ENCODE measurements at places on chromosomes 3 and 15.

DNA sequence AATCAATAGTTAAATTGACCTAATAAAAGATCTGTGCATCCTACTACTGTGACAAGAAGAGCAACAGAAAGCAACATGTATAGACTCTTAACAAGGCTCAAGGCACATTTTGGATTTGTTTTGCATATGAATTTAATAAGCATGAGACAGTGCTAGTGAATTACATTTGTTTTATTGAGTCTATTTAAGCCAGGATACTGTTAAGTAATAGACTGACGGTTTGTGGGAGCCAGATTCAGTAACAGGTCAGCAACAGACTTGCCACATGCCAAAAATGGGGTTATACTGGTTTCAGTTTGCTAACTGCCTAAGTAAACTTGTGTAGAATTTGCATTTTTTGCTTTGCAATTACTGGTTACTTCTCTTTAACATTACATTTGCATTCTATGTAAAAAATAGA lies 54.0 kb downstream of the MBNL1 start:
- no peak for DNase-seq

DNA sequence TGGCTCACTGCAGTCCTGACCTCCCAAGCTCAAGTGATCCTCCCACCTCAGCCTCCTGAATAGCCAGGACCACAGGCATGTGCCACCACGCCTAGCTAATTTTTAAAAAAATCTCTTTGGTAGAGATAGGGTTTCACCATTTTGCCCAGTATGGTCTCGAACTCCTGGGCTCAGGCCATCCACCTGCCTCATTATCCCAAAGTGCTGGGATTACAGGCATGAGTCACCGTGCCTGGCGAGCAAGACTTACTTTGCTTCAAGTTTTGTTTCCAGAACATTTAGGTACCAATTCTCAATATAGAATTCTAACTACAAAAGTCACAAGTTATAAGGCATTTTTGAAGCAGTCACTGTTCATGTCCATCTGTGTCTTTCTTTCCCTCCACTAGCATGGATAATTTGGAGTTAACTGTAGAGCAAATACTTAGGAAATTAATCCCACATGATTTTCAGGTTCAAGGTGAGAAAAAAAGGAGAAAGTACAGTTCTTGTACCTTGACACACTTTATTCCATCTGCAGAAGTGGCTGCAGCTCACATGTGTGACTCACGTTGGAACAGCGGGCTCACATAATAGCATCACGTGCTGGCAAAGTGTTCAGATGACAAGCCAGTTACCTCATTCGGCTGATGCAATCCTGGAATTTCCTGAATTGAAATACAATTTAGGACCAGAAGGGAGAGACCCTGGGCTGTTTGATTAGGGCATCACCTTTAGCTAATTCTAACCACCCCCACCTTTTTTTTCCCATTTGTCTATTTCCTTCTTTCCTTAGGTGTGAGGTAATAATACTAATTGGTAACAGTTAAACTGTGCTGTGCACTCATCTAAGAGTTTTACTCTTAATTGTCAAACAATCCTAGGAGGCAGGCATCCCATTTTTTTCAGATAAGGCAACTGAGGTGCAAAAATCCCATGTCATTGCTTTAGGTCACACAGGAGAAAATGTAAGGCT lies 46.9 kb upstream of the NEDD4 start:
- DNase-seq = peak; percentile 77

DNA sequence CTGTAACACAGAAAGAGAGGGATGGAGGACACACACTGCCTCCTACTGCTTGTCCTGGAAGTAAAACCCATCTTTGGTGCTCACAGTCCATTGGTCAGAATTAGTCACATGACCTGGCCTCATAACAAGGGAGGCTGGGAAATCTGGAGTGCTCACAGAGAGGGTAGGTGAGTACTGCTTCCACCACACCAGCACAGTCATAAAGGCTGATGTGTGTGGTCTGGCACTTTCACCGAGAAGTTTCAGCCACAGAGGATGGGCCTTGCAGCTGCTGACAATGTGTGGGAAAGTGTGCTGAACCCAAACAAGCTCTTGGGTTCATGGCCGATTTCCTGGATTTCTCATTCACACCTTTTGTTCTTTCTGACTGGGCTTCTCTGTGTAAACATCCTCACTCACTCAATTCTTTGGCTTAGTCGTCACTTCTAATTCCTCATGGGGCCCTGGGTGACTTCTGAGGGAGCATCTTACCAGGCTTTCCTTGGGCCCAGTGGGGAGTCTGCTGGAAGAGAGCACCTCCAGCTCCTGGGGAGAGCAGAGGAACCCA lies 100.7 kb downstream of the ASB7 start:
- DNase-seq = no peak

- DNase-seq = no peak
Observed at GRCh38 chr3:127097072-127097405, 95.9 kb upstream of the PRR23E start.

DNA sequence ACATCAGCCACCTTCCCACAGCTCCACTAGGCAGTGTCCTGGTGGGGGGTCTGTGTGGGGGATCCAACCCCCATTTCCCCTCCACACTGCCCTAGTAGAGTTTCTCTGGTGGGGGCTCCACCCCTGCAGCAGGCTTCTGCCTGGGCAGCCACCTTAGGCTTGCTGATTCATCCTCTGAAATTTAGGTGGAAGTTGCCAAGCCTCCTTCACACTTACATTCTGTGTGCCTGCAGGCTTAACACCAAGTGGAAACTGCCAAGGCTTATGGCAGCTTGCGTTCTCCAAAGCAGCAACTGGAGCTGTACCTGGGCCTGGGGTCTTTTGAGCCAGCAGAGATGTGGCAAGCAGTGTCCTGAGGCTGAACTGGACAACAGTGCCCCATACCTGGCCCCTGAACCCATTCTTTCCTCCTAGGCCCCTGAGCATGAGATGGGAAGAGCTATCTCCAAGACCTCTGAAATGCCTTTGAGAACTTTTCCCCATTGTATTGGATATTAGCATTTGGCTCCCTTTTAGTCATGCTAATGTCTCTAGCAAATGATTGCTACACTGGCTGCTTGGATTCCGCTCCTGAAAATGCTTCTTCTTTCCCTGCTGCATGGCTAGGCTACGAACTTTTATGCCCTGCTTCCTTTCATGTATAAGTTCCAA lies 32.5 kb downstream of the CPN2 start:
- no peak for DNase-seq

DNA sequence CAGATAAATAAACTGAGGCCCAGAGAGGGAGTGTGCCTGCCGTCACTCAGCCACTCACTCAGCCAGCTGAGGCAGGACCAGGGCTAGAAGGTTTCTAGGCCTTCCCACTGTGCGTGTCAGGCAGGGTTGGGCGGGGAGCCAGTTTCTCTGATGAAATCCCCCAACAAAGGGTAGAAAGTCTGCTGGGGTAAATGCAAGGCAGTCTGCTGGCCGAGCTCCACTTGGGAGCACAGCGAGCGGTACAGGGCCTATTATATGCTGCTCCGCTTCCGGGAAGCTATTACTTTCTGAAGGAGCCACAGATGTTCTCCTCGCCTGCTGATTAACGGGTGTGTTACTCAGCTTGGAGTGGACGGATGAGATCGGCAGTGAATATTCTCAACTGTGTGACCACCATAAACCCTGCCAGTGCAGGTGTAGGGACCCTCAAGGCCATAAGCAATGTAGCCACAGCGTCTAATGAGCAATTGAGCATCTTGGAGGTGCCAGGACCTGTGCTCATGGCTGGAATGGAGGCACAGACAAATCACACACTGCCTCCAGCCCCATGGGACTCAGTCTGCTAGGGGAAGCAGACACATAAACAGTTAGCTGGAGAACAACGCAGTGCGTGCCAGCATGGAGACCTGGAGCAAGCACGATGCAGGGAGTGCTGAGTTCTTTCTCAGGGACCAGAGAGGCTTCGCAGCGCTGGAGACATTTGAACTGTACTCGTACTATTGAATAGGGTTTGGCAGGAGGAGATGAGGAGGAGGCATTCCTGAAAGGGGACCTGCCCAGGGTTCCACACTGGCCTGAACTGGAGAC lies 42.1 kb downstream of the CORO2B start:
- peak; percentile 81 for DNase-seq

GRCh38 chr3:17055374-17056276 lies 170.9 kb downstream of the PLCL2 start:
- peak; percentile 77 for DNase-seq

DNA sequence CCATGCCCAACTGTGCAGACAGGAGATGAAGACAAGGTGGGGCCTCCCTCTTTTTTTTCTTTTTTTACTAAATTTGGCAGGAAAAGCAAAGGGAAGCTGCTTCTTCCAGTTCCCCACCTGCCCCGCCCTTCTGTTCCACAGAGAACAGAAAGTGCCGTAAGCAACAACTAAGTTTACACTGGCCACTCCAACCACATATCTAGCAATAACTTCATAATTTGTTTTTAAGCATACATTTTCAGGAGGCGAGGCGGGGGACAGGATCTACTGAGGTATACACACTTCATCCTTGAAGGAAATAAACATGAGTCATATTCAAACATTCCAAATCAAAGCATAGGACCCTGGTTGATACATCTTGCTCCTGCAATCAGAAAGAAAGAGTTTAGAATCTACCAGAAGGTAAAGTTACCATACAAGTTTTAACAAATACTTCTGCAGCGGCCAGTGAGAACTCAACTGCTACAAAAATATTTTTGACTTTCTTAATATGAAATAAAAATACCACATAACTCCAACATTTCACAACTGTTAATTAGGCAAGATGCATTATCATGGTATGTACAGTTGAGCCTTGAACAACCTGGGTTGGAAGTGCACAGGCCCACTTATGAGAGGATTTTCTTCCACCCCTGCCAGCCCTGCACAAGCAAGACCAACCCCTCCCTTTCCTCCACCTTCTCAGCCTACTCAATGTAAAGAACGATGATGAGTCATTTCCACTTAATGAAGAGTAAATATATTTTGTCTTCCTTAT lies 50.7 kb downstream of the FOXP1 start:
- no peak for DNase-seq

- DNase-seq = no peak
Observed at GRCh38 chr15:38547255-38547997, 17.2 kb downstream of the RASGRP1 start.
